ENCODE measurements at places on chromosomes 1 and 21.

DNA sequence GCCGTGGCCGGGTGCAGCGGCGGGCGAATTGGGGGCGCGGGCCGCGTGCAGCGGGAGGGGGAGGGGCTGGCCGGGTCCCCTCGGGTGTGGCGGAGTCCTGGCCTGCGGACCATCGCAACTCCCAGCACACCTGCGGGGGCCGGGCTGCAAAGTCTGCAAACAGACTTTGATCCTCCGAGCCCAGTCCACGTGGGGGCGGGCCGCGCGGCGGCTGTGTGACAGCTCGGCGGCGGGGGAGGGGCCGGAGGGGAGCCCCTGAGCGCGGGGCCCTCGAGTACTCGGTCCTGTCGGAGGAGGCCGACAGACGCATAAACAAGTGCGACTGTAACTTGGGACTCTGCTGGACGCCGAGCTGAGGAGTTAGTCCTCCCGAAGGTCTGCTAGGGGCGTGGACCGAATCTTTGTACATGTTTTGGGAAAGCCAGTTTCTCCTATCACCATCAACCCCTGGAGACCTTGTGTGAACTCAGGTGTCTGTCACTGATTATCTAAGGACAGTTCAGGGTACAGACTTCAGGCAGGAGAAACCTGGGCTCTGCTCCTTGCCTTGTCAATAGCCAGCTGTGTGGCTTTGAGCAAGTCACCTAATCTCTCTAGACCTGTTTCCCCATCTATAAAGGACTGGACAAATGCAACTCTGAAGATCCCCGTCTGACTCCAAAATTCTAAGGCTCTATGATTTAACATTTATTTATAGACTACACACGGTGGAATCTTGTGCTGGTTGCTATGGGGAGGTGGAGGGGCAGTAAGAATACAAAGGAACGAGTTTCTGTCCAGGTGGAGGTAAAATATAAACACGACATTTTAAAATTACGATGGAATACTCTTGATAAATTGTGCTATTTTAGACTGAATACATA lies 710 bp upstream of the SLC30A1 start:
- no peak for DNase-seq

GRCh38 chr1:42211224-42211623 lies 46.7 kb upstream of the GUCA2A start:
- no peak for DNase-seq

DNA sequence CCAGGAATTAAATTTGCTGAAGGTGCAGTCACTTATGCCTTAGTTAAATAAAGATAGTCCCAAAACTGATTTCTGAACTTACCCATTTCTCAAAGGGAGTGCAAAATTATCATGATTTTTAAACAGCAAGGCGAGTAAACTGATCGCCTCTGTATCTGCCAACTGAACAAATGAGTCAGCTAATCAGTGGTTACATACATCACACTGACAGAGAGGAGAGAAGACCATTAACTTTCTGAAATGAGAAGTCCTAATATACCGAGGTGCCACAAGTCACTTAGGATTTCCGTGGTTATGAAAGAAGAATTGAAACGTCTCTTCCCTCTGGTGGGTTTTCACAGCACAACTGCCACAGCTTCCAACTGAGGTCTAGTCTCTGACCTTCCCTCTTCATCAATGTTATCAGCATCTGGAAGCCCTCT lies 400.7 kb downstream of the SMYD3 start:
- DNase-seq, result no peak

- peak; percentile 55 for DNase-seq
Measured at GRCh38 chr21:42593007-42593814, 60.2 kb upstream of the PDE9A start.

GRCh38 chr1:34275150-34275549 lies 98.4 kb downstream of the C1orf94 start:
- no peak for DNase-seq
